ENCODE measurements at places on chromosomes 11 and 22. TPM values are rescaled to one million over a fixed set of nuclear protein-coding genes. Genes with fewer than 3 reads are reported as not detected.

Gene MUC5AC
- total RNA-seq: 0.25 TPM

Gene KCNQ1OT1
- total RNA-seq: 2.0 TPM

Gene CLDN5
- 56.1 TPM for total RNA-seq

Gene TIMP3
- 18.2 TPM for total RNA-seq

Gene POLR2F
- total RNA-seq: 53.4 TPM

Gene OR2AG2
- 0.25 TPM for total RNA-seq

Gene TEX54
- not detected for total RNA-seq

Gene GAL
- 0.25 TPM for total RNA-seq
